Effector CD4-positive, alpha-beta T cell (primary cell): ENCODE measurements at places on chromosomes 12 and 14.
A peak's percentile ranks its signal among the peaks of the same experiment; 100 is the strongest.

DNA sequence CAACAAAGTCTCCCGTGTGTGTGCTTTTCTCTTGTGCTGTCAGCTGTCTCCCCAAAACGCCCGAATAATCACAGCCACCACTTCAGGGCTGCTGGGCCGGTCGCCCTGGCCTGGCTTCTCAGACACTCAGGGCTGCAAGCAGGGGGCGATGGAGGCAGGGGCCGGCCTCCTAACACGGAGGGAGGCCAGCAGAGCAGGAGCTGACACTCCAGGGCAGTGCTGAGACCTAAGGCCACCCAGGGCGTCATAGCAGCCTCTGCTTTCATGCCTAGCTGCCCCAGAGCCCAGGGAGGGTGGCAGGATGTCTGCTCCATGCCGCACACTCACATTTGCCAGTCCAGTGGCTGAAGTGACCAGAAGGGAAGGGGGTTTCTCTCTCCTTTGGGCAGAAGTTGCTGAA, 25.6 kb downstream of the STX2 start:
- no peak for DNase-seq

GRCh38 chr12:10982244-10982643, 4.5 kb downstream of the TAS2R50 start:
- peak; percentile 19 for DNase-seq

DNA sequence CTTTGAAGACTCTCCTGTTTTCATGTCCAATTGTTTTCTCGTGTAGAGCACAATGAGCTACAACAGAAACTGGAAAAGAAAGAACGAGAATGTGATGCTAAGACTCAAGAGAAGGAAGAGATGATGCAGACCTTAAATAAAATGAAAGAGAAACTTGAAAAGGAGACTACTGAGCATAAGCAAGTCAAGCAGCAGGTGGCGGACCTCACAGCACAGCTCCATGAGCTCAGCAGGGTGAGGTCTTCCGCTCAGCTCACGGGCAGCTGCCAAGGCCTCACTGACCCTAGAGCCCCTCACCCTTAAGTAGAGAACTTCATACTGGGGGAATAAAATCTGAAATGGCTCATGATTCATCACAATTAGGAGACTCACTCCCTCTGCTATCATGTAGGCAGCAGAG, 134.7 kb downstream of the GPR135 start:
- no peak for DNase-seq

DNA sequence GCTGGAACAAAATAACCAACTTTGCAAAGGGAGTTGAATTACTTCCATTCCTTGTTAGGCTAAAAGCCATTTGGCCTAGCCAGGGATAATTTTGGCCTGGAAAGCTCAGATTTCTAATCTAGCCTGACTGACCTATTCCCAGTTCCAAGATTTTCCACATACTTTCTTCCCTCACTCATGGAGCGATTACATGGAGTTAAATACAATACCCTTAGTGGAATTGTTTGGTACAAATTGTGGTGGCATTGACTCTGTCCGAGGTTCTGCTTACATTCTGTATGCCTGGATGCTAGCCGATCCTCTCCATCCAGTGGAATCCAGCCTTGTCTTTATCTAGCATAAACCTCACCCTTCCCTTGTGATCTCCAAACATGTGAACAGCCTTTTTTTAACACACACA, 965.1 kb downstream of the DIO2 start:
- DNase-seq = no peak

- DNase-seq = no peak
Observed at GRCh38 chr12:45654002-45654665, 75.4 kb upstream of the ARID2 start.

DNA sequence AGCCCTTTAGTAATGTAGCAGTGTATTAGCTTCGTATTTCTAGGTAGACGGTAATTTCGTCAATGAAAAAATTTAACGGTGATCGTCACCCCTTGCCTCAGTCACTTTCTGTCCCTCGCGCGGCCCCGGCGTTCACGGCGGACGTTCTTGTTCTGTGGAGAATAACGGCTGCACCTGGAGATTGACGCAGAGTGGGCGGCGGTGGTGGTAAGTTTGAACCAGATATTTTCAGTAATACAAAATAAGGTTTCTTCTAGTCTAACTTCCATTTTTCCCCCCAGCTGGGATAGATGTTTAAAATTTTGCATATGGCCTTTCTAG, 341 bp downstream of the ZNF10 start:
- no peak for DNase-seq

- DNase-seq = no peak
Observed at GRCh38 chr12:89179983-89180382, 172.3 kb downstream of the DUSP6 start.

- DNase-seq = no peak
Observed at GRCh38 chr12:107493666-107494065, 191.9 kb upstream of the PWP1 start.

- no peak for DNase-seq
Observed at GRCh38 chr12:109597414-109597794, 23.8 kb downstream of the MVK start.

- no peak for DNase-seq
Observed at GRCh38 chr12:27988594-27989233, 16.2 kb upstream of the PTHLH start.

DNA sequence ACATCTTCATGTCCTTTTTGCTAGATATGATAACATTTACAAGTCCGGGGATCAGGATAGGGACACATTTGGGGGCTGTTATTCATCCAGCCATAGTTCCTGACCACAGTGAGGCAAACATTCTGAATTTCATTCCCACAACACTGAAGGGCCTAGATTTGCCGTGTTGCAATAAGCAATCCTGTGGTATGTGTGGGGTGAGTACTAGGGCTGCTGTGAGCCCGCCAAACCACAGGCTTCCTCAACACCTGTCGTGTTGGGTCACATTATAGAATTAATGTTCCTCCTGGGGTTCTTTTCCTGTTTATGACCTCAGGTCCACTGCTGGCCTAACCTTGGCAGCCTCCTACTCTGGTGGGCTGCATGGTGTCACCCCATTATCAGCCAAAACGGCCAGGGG, 119.2 kb downstream of the TBC1D30 start:
- DNase-seq = no peak

- no peak for DNase-seq
Observed at GRCh38 chr14:59093902-59094301, 94.6 kb upstream of the DAAM1 start.

- DNase-seq = no peak
Observed at GRCh38 chr12:61798778-61799177, 461.4 kb upstream of the USP15 start.

GRCh38 chr14:97410667-97411620, 613.8 kb downstream of the VRK1 start:
- no peak for DNase-seq

- DNase-seq = no peak
Observed at GRCh38 chr12:24707334-24707733, 241.6 kb downstream of the BCAT1 start.

DNA sequence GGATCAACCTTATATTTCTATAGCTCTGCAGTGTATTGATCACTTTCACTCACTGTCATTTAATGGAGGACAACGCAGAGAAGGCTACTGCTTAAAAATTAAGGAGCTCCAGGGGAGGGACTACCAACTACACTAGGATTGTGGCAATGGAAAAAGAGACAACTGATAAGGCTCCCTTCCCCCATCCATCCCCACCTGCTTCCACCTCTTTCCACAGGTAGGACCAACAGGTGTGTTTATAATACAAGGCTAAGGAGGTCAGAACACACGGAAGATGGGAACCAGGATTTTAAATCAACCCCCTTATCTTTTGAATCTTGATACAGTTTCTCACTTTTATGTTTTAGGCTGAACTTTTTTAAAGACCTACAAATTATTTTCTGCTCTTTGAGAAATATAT, 90.8 kb downstream of the STAB2 start:
- no peak for DNase-seq

DNA sequence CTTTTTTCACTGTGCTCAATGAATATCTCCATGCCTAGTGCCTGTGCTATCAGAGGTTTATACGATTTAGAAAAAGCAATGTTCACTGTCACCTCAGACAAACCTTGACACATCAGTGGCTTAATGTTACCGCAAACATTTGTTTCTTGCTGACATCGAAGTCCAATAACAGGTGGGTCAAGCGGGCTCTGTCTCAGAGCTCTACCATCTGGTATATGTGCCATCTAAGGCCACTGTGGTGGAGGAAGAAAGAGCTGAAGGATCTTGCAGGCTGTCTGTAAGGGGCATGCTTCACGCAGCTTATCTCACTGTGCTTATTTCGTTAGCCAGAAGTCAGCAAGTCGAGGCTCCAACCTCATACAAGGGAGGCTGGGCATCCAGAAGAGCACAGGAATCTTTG, 189.5 kb upstream of the NTF3 start:
- DNase-seq = no peak

DNA sequence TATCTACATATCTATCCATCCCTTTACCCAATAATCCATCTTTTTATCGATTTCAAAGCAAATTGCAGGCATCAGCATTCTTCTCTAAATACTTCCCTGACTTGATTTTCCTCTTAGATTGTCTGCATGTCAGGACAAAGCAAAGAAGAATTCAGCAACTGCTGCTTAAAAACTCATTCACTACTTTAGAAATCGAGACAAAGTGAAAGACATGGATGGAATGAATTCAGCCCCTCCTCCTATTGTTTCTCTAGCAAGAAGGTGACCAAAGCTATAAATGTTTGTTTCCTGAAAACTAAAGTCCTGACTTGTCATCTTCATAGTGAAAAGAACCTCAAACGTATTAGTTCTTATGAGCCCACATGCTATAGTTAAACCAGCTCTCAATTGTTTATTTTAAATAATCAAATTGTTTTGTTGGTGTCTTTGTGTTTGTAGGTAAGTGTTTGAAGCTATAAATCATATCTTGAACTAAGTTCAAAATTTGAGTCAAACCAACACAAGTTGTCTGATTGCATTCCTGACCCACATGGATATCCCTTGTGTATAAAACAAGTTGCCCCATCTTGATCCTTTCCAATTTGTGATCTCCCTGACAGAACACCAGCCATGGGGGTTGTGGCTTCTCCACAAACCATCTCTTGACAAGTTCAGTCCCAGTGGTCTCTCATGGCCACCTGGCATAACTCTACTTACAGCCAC, 58.6 kb upstream of the ARHGAP5 start:
- DNase-seq = no peak

GRCh38 chr12:110668480-110669192, 20.3 kb downstream of the HVCN1 start:
- DNase-seq = no peak

DNA sequence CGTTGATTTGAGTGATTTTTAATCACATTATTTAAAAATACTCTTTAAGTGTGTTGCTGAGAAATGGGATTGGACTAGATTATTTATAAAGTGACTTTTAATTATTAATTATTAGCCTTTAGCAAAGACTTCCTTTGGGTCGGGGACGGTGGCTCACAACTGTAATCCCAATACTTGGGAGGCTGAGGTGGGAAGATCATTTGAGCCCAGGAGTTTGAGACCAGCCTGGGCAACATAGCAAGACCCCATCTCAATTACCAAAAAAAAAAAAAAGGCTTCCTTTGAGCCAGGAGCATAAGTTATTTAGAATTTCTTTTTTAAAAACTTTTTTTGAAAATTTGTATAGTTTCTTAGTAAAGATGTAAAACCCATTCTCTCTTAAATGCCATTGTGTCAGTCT, 8.8 kb downstream of the CHURC1 start:
- no peak for DNase-seq

GRCh38 chr12:30988646-30989286, 62.2 kb downstream of the TSPAN11 start:
- DNase-seq = no peak

DNA sequence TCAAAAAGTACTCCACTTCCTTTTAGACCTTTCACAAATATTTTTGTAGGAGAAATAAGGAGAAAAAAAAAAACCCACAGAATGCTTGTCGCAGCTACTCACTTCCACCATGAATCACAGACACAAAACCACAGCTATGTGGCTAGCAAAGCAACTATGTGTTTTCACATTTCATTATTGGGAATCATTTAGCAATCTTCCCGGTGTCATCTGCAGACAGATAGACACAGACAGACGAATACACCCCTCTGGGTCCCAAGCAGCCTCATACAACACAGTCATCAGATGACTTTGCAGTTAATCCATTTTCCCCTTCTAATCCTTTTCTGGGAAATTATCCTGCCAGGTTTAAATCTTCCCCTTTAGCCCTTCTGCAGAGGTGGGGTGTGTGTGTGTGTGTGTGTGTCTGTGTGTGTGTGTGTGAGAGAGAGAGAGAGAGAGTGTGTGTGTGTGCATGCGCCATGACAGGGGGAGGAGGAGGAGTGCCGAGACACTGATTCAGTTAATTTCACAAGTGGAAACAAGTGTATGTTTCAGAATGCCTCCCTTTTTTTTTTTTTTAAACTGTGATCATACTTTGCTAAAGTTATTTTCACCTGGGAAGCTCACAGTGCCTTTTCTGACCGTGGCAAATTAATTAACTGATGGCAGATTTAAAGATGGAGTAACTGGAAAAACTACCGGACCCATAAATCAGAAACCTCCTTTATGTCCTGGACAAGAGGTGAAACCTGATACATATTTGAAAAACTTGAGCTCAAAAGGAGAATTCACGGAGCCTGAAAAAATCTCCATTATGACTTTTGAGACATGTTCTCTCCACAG, 39.9 kb downstream of the LTBP2 start:
- no peak for DNase-seq

- no peak for DNase-seq
Observed at GRCh38 chr12:12620730-12621315, 9.1 kb downstream of the CREBL2 start.

DNA sequence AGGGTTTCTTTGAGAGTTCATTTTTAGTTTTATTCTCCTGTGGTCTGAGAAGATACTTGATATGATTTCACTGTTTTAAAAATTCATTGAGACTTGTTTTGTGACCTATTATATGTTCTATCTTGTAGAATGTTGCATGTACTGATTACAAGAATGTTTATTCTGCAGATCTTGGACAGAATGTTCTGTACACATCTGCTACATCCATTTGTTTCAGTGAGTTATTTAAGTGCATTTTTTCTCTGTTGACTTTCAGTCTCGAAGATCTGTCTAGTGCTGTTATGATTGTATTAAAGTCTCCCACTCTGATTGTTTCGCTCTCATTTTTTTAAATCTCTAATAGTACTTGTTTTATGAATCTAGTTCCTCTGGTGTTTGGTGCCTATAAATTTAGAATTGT, 1319.8 kb downstream of the TMEM121 start:
- DNase-seq = no peak

- no peak for DNase-seq
Observed at GRCh38 chr12:83257726-83258125, 571.0 kb downstream of the TMTC2 start.
